ENCODE measurements at places on chromosomes 6 and 20.

- DNase-seq, result no peak
These were observed 26.4 kb downstream of the ZFAND3 start for GRCh38 chr6:37845930-37846329.

- DNase-seq, result no peak
These were observed 620.1 kb downstream of the HTR1B start for GRCh38 chr6:76843054-76843822.

DNA sequence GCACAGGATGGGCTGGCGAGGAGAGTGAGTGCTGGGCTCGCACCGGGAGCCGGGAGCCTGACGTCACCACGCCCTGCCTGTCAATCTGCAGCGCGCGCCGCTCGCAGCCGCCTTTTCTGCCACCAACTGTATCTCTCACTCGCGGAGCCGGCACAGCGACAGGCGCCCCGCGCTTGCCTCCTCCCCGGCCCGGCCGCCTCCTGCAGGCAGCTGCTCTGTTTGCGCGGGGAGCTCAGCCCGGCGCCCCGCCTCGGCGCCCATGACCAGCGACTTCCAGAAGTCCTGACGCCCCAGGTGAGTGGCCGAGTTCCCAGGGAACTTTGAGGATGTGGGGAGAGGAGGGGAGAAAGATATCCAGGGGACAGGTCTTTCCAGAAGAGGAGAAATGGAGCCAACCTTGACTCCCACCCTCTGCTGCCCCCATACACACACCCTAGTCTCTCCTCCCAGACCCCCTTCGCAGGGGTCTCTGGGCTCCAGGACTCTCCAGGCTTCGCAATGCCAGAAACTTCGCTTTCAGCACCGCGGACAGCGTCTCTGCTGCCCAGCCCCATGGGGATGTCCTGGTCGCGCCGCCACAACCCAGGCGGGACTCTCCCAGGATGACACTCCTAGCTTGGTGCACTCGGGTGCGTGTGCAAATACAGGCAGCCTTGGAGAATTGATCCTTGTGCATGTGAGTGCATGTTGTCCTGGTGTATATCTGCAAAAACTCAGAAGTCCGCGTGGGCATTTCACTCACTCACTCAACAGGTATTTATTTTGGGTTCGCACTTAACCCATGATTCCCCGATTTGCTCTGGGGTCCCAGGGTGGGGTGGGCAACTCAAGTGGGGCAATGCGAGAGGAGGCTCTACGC lies at the start of gene GPR6:
TSS of gene GPR6 (plus strand) at position 138 of the 859 bp plus-strand sequence. CDS start 802 bp downstream, outside the sequence.
- DNase-seq, result peak; percentile 19

GRCh38 chr6:143074101-143074500 lies 13.4 kb downstream of the AIG1 start:
- DNase-seq, result no peak

GRCh38 chr6:134967711-134968110 lies 17.8 kb upstream of the ALDH8A1 start:
- DNase-seq, result no peak

GRCh38 chr6:5936631-5937030 lies 70.1 kb downstream of the NRN1 start:
- DNase-seq, result no peak

DNA sequence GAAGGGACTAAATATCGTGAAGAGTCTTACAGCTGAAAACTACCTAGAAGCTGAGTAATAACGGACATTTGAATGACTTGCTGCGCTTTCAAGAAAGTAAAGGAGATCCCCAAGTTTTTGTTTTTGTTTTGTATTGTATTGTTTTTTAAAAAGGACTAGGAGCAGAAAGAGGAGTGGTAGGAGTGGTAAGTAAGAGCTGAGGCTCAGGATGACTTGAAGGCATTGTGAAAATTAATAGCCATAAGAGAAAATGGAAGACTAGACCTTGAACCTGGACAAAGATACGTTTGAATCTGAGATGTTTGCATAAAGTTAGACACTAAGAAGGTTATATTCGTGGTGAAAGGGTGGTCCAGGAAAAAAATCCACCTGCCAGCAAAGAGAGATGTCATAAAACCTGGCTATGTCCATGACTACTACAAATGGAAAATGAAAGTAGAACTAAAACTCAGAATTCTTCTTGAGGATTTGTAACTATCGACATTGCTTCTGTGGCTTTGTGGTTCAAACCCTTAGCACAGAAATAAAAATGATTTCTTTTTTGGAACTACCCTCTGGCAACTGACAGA lies 824.8 kb upstream of the FLRT3 start:
- DNase-seq, result no peak

DNA sequence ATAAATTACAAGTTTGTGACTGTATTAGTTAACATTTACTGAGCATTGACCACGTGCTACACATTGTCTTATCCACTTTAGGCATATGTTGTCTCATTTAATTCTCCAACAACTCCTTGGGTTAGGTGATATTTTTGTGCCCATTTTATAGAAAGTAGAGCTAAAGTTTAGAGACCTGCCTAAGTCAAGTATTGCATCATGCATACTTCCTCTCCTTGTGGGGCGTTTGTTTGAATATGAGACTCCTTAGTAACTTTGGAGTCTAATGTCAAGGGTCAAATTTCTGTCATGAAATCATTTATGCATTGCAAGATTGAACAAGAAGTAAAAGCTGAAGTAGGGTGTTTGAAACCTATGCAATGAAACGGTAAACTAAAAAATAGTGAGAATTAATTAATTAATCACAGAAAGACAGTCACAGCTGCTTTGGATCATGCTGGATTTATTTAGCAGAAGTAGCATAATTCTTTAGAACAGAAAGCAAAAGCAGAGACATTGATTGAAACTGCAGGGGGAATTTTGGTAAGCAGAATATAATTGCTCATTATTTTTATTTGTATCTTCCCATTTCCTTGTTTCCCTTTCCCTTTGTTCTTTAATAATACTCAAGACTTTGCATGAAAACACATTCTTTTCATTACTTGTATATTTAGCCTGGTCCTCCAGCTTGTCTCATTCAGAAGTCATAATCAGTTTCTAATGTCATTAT lies 1374.4 kb upstream of the GJE1 start:
- DNase-seq, result no peak

GRCh38 chr20:24381886-24382285 lies 87.5 kb upstream of the SYNDIG1 start:
- no peak for DNase-seq

DNA sequence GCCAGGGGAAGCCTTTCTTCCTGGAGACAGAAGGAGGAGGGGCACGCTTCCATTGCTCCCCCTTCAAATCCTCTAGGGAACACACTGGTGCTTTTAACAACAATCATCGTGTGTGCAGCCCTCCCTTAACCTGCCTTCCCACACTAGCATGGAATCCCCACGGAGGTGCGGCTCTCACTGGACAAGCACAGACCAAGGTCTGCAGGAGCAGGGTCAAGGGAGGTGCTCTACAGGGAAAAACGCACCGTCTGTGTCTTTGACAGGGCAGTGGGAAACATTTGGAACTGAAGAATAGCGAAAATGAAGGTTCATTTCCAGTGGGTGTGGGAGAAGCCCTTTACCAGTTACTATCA lies 527.1 kb downstream of the QKI start:
- DNase-seq, result no peak

DNA sequence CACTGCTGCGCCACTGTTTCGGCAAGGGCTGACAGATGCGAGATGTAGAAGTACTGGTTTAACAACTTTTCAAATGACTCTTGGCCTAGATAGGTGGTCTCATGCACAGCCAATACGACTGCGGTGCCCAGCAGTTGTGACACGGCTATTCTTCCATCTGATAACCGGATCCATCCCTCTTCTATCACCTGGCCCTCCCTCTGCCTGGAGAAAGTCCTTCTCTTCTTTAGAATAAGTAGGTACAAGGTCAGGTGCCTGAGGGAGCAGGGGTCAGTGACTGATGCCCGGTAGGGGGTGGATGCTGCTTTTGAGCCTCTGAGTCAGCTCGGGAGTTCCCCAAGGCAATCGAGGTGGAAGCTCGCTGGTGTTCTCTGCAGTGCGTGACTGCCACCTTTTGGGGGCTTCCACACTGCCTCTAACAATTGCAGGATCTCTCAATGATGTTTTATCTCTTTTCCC lies 166.8 kb upstream of the GRIK2 start:
- no peak for DNase-seq

GRCh38 chr6:50820869-50821264 lies 2.2 kb downstream of the TFAP2B start:
- DNase-seq, result no peak

DNA sequence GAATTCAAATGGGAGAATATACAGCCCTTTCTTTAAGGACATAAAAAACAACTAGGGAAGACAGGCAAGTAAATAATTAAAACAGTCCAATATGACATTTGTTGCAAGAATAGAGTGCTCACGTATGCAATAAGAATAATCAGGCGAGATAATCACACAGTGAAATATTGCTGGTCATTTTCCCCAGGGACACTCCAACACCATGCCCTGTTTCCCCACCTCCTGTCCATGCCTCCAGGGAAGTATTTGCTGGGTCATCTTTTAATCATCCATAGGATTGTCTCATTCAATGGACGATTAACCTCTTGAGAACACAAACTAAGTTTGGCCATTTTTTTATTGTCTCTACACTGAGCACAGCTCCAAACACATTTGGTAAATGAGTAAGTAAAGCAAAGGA lies 472.9 kb downstream of the C6orf118 start:
- DNase-seq, result no peak

DNA sequence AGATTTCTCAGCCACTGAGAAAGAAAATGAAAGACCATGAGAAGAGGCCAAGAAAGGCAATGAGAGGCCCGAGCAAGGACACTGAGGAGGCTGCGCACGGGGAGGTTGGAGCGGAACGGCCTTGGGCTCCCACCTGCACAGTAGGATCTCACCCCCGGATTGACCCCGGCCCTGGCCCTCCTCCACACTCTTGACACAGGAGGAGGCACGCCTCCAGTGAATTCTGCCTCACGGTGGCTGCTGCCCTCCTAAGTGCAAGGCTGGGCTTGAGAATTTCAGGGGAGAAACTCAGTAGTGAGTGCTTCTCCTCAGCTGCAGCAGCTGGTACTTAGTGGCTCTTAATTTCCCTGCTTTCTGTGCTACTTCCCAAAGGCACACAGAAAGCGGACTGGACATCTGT lies 18.0 kb downstream of the MRPL14 start:
- DNase-seq, result no peak

DNA sequence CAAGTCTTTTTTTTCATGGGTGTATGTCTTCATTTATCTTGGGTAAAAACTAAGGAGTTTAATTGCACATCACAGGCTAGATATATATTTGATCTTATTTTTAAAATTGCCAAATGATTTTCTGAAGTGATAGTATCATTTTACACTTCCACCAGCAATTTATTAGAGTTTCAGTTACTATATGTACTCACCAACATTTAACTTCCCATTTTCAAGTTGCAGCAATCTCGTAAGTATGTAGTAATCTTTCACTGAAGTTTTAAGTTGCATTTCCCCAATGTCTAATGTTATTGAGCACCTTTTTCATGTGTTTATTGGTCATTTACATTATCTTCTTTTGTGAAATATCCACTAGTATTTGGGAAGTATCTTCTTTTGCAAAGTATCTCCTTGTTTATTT lies 277.4 kb upstream of the CNR1 start:
- DNase-seq, result no peak

- DNase-seq, result no peak
These were observed 641 bp downstream of the ARFGEF2 start for GRCh38 chr20:48921883-48922820.

DNA sequence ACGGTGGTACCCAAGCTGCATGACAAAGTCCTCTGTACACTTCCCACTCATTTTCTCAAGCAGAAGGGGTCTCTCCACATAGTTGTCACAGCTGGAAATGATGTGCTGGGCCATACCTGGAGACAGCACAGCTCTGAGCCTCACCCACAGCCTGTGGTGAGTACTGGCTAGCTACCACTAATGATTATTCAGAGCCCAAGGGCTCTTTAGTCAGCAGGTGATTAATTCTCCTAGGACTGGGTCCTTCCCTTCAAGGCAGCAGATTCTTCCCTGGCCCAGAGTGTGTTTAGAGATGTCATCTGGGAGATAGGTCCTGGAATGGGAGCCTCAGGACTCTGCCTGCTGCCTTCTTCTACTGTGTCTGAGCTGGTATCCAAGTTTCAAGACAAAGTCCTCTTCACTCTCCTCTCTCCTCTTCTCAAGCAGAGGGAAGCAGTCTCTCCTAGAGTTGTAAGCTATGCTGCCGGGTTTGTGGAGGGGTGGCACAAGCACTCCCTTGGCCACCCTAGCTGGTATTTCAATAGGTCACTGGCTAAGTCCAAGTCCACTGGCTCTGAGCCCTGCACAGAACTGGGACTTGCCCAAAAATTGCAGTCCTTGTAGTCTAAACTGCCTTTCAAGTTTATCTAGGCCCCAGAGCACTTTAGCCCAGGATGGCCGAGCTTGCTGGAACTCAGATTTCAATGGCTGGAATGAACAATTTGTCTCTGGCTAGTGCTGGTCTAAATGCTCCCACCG lies 49.8 kb upstream of the VGLL2 start:
- no peak for DNase-seq

- DNase-seq, result no peak
These were observed 73.1 kb upstream of the SLC22A1 start for GRCh38 chr6:160048471-160048870.

GRCh38 chr6:15744818-15745402 lies 82.1 kb upstream of the DTNBP1 start:
- no peak for DNase-seq

- DNase-seq, result peak; percentile 5
These were observed 143.7 kb downstream of the KLHL32 start for GRCh38 chr6:97068211-97068610.

DNA sequence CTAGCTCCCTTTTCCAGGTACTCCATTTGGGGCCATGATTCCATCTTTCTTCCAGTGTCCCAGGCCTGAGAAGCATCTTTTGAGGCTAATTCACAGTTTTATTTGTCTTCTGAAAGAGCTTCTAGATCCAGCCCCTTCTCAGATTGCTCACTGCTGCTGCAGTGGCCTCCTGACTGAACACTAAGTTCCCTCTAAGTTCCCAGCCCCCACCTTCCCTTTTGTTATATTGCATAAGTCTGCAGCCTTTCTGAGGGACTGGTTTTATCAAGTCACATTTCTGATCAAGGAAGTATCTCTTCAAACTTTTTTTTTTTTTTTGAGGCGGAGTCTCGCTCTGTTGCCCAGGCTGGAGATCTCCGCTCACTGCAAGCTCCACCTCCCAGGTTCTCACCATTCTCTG lies 10.7 kb downstream of the MAPRE1 start:
- no peak for DNase-seq

- no peak for DNase-seq
These were observed 348.7 kb downstream of the COL12A1 start for GRCh38 chr6:74857157-74857556.

- no peak for DNase-seq
These were observed 704.8 kb downstream of the PTPRT start for GRCh38 chr20:42484790-42485375.

GRCh38 chr6:166073082-166073481 lies 94.6 kb downstream of the TBXT start:
- no peak for DNase-seq

- no peak for DNase-seq
These were observed 141.9 kb downstream of the MRPL14 start for GRCh38 chr6:43985329-43985728.

DNA sequence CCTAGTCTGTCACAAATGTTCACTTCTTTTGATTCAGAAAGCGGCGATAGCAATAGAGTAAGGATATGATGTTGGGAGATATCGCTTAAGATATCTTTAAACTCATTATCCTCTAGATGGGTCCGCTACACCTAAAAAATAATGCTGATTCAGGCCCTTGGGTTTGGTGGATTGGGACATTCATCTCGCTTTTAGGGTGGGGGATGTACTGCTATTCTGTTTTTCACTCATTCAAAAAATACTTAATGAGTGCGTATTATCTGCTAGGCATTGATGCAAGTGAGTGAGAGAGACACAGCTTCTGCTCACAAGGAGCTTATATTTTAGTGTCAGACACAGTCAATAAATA lies 118.3 kb upstream of the SUPT3H start:
- DNase-seq, result no peak

GRCh38 chr6:36248980-36249379 lies 20.9 kb upstream of the PNPLA1 start:
- no peak for DNase-seq

- no peak for DNase-seq
These were observed 180.3 kb downstream of the ANKRD60 start for GRCh38 chr20:58048096-58048702.
